T-helper 17 cell (primary cell): ENCODE measurements at places on chromosomes 5 and 9. TPM values are rescaled to one million over a fixed set of nuclear protein-coding genes. Genes with fewer than 3 reads are reported as not detected.

GRCh38 chr5:452978-453710 is 10.2 kb downstream of the EXOC3 start:
- H3K4me1 ChIP-seq, result peaks cover 26% of the 10 kb centered on the region
- peak overlapping the region; percentile 44 for H3K27ac ChIP-seq
- H3K27me3 ChIP-seq, result no peaks in the 10 kb centered on the region

Gene TICAM2
- total RNA-seq, result 0.52 TPM

- H3K4me3 ChIP-seq, result no peak overlapping the region
- no peaks in the 10 kb centered on the region for H3K36me3 ChIP-seq
- no peak for DNase-seq
- H3K4me1 ChIP-seq, result no peaks in the 10 kb centered on the region
- no peaks in the 10 kb centered on the region for H3K27me3 ChIP-seq
These were observed 60.1 kb upstream of the ZNF608 start for GRCh38 chr5:124806373-124807077.

Gene GABRA1
- total RNA-seq, result not detected

DNA sequence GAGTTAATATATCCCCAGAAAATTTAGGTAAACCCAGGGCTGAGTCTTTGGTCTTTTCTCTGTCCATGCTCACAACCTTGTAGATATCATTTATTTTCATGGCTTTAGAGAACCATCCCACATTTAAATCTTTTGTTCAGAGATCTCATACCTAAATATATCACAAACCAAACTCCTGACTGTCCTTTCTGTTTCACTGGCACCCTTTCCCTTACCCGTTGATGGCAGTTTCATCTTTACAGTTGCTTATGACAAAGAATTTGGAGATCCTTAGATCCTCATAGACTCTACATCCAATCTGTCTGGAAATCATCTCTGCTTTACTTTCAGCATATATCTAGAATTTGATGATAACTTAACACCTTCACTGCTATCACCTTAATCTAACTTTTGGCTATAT is 19.2 kb downstream of the RNF180 start:
- no peaks in the 10 kb centered on the region for H3K4me1 ChIP-seq
- no peak for DNase-seq
- no peak overlapping the region for H3K27ac ChIP-seq

- H3K4me3 ChIP-seq, result no peak overlapping the region
- no peaks in the 10 kb centered on the region for H3K36me3 ChIP-seq
- no peak overlapping the region for H3K27ac ChIP-seq
- no peak for DNase-seq
- H3K27me3 ChIP-seq, result peaks cover 15% of the 10 kb centered on the region
- no peaks in the 10 kb centered on the region for H3K4me1 ChIP-seq
These were observed 136.6 kb upstream of the CD180 start for GRCh38 chr5:67333171-67333570.

DNA sequence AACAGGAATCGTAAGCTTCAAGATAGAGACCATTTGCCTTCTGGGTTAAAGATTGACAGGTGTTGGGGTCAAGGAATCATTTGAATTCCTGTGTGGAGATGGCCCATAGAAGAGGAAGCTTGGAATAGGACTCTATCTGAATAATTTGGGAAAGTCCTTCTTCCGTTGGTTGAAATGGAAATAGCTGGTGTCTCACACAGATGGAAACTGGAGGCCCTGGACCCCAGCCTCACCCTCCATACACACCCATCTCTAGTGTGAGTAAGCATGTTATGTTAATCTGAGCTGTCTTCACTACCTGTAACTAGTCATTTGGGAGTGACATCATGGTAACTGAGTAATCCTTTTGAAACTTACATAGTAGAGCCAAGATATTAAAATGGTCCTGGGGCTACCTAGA is 184.4 kb downstream of the CD180 start:
- H3K4me3 ChIP-seq, result no peak overlapping the region
- H3K4me1 ChIP-seq, result peaks cover 75% of the 10 kb centered on the region
- H3K36me3 ChIP-seq, result peaks cover 6% of the 10 kb centered on the region
- no peak for DNase-seq

- H3K27me3 ChIP-seq, result no peaks in the 10 kb centered on the region
- peak overlapping the region; percentile 87 for H3K4me3 ChIP-seq
- H3K27ac ChIP-seq, result peak overlapping the region; percentile 9
- H3K4me1 ChIP-seq, result peaks cover 11% of the 10 kb centered on the region
- H3K36me3 ChIP-seq, result no peaks in the 10 kb centered on the region
- peak; percentile 53 for DNase-seq
These were observed 35.3 kb upstream of the CLPTM1L start for GRCh38 chr5:1380011-1380817.

GRCh38 chr5:179738742-179739141 is 6.1 kb downstream of the MAML1 start:
- H3K27me3 ChIP-seq, result no peaks in the 10 kb centered on the region
- peaks cover 44% of the 10 kb centered on the region for H3K4me1 ChIP-seq
- peak overlapping the region; percentile 72 for H3K27ac ChIP-seq
- H3K4me3 ChIP-seq, result peak overlapping the region; percentile 33
- H3K36me3 ChIP-seq, result peaks cover 8% of the 10 kb centered on the region
- no peak for DNase-seq

Gene PCDH12
- total RNA-seq, result 0.05 TPM

DNA sequence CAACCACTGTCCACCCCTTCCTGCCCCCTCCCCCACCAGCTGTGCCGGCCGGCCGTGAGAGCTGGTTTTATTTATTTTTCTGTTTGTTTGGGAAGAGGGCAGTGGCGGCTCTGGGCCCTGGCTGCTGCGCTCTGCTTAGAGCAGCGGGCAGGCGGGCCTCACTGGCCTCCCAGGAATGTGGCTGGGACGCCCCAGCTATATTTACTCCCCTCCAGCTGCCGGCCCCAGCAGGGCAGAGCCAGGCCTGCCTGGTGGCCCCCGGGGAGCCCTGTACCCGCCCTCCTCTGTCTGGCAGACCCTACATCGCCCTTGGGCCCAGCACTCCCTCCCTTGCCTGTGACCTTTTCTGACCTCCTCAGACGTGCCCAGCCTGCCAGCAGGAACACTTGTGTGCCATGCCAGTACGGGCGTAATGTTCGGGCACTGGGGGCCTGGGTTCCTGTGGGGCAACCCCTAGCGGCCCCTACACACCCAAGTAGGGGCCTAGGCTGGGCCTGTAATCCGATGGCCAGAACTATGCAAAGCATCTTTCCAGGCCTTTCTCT is 7.7 kb downstream of the CXXC5 start:
- DNase-seq, result no peak
- H3K4me3 ChIP-seq, result no peak overlapping the region
- no peak overlapping the region for H3K27ac ChIP-seq
- peaks cover 5% of the 10 kb centered on the region for H3K36me3 ChIP-seq
- peaks cover 31% of the 10 kb centered on the region for H3K27me3 ChIP-seq

- no peak for DNase-seq
- H3K4me3 ChIP-seq, result peak overlapping the region; percentile 89
- peaks cover 50% of the 10 kb centered on the region for H3K27me3 ChIP-seq
- H3K27ac ChIP-seq, result peak overlapping the region; percentile 60
- H3K4me1 ChIP-seq, result peaks cover 17% of the 10 kb centered on the region
- H3K36me3 ChIP-seq, result peaks cover 13% of the 10 kb centered on the region
These were observed 20.1 kb upstream of the MARCHF6 start for GRCh38 chr5:10333154-10334006.

DNA sequence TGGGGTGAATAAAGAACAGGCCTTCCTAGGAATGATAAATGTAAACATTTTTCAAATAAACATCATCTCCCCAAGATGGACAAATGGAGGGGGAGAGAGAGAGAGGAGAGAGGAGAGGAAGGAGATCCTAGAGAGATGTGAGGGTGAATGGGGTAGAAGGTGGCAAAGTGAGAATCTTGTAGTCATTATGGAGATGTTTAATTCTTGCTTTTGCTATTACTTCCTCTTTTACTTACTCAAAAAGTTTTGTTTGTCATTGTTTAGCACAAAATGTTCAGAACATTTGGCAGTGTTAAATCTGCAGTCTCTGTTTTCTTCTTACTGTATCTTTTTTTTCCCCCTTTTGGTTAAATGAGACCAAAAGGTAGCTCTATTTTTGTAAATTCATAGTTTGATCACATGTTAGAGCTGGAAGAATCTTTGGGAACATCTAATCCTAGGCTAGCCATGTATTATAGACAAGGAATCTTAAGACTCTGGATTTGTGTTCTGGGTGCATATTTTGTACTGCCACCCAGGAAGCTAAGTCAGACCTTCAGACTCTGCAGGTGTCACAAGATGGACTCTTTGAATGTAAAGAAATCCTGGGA is 266.1 kb downstream of the NTRK2 start:
- H3K4me3 ChIP-seq, result no peak overlapping the region
- no peaks in the 10 kb centered on the region for H3K36me3 ChIP-seq
- H3K27me3 ChIP-seq, result peaks cover under 1% of the 10 kb centered on the region
- no peak overlapping the region for H3K27ac ChIP-seq
- DNase-seq, result no peak

DNA sequence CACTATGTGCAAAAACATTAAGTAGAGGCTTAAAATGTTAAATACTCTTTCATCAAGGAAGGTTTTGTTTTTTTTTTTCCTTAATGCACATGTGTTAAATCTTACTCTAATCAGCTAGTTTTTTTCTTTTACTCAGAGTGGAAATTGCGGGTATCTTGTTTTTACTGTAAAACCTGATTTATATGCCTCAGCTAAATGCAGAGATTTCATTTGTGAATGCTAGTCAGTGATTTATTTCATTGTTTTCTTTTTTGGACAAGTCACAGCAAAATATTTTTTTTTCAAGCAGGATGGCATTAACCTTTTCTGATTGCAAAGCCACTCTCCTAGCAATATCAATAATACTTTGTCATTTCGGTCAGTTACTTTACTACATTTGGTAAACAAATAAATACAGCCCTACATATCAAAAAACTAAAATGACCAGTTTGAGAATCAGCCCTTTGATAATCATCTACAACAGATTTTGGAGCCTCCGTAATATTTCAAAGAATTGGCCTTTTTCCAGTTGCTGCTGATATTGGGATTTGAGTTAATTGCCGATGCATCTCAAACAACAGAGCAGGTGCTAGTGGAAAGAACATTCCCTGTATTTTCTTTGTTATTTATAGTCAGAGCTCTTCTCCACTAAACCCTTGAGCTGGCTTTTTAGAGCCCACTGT is 579.2 kb upstream of the ZNF608 start:
- no peak overlapping the region for H3K4me3 ChIP-seq
- DNase-seq, result no peak
- no peaks in the 10 kb centered on the region for H3K4me1 ChIP-seq

- no peak for DNase-seq
- no peaks in the 10 kb centered on the region for H3K36me3 ChIP-seq
- no peaks in the 10 kb centered on the region for H3K4me1 ChIP-seq
- no peaks in the 10 kb centered on the region for H3K27me3 ChIP-seq
- H3K27ac ChIP-seq, result no peak overlapping the region
These were observed 799.9 kb downstream of the CDH12 start for GRCh38 chr5:22053195-22053594.

Gene CD274
- 4.7 TPM for total RNA-seq

Gene SLC36A2
- not detected for total RNA-seq

- H3K27me3 ChIP-seq, result no peaks in the 10 kb centered on the region
- DNase-seq, result no peak
- no peaks in the 10 kb centered on the region for H3K4me1 ChIP-seq
- no peak overlapping the region for H3K27ac ChIP-seq
These were observed 377.7 kb upstream of the SMARCA2 start for GRCh38 chr9:1637401-1637800.

- H3K27ac ChIP-seq, result no peak overlapping the region
- no peaks in the 10 kb centered on the region for H3K4me1 ChIP-seq
- H3K4me3 ChIP-seq, result no peak overlapping the region
- no peak for DNase-seq
These were observed 14.8 kb upstream of the QRFP start for GRCh38 chr9:130911254-130912049.

GRCh38 chr9:70480405-70480980 is 66.0 kb upstream of the KLF9 start:
- no peak for DNase-seq
- no peak overlapping the region for H3K27ac ChIP-seq
- H3K27me3 ChIP-seq, result peaks cover 12% of the 10 kb centered on the region

Gene PCDHB11
- total RNA-seq, result not detected

- no peak overlapping the region for H3K4me3 ChIP-seq
- H3K27ac ChIP-seq, result peak overlapping the region; percentile 94
- peaks cover 49% of the 10 kb centered on the region for H3K4me1 ChIP-seq
- no peak for DNase-seq
- no peaks in the 10 kb centered on the region for H3K27me3 ChIP-seq
These were observed 70.4 kb upstream of the IQGAP2 start for GRCh38 chr5:76332611-76333205.

GRCh38 chr5:73921741-73922140 is 295.7 kb downstream of the ARHGEF28 start:
- no peaks in the 10 kb centered on the region for H3K4me1 ChIP-seq
- no peak for DNase-seq
- H3K27ac ChIP-seq, result no peak overlapping the region
- H3K27me3 ChIP-seq, result peaks cover 18% of the 10 kb centered on the region

DNA sequence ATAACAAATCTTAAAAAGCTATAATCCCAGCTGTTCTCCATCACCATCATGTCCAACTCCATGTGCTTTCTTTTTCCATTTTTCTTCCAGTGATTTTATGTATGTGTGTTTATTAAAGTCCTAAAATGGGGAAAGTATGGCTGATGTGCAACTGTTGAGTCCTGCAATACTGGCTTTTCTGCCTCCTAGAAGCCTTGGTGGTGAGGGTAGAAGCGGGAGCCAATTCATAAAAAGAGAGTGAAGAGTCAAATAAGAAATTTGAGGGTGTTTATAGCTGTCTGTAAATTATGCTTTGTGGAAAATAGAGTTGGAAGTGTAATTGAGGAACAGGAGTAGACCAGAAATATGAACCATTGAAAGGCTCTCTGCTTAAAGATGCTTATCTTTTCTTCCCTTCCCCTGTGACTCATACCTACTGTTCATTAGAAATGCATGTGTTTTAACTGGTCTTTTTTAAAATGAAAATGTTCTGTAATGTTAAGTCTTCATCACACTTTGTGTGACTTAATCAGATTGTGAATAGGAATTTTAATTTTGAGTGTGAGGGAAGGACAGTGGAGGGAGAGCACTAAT is 80.1 kb downstream of the ZCCHC7 start:
- DNase-seq, result no peak
- H3K27ac ChIP-seq, result peak overlapping the region; percentile 0
- H3K36me3 ChIP-seq, result peaks cover 10% of the 10 kb centered on the region
- no peaks in the 10 kb centered on the region for H3K27me3 ChIP-seq
- H3K4me1 ChIP-seq, result peaks cover 33% of the 10 kb centered on the region

Gene OLFM1
- not detected for total RNA-seq

DNA sequence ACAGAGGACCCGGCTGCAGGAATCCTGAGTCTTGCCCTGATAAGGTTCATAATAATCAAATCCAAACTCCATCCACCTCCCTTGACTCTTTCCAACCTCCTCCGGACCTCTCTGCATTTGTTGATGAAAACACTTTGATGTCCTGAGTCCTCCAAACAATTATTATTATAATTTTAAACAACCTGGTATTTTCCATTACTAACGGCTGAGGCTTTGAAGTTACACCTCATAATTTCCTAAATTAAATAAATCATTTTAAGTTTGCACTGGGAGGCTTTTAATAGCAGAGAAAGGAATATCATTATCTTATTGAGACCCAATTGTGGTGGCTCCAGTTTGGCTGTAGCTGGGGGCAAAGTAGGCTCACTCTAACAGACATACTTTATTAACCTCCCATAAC is 9.5 kb downstream of the MSX2 start:
- H3K27ac ChIP-seq, result no peak overlapping the region
- no peak overlapping the region for H3K4me3 ChIP-seq
- DNase-seq, result no peak

GRCh38 chr5:4859500-4860235 is 280.5 kb upstream of the ADAMTS16 start:
- H3K27me3 ChIP-seq, result no peaks in the 10 kb centered on the region
- no peaks in the 10 kb centered on the region for H3K4me1 ChIP-seq
- H3K4me3 ChIP-seq, result no peak overlapping the region
- no peak for DNase-seq
- H3K36me3 ChIP-seq, result no peaks in the 10 kb centered on the region
